ENCODE measurements at places on chromosomes 2 and 18. TPM values are rescaled to one million over a fixed set of nuclear protein-coding genes. Genes with fewer than 3 reads are reported as not detected.
A peak's percentile ranks its signal among the peaks of the same experiment; 100 is the strongest.

- DNase-seq, result no peak
Observed at GRCh38 chr2:240397924-240398645, 37.4 kb upstream of the GPC1 start.

DNA sequence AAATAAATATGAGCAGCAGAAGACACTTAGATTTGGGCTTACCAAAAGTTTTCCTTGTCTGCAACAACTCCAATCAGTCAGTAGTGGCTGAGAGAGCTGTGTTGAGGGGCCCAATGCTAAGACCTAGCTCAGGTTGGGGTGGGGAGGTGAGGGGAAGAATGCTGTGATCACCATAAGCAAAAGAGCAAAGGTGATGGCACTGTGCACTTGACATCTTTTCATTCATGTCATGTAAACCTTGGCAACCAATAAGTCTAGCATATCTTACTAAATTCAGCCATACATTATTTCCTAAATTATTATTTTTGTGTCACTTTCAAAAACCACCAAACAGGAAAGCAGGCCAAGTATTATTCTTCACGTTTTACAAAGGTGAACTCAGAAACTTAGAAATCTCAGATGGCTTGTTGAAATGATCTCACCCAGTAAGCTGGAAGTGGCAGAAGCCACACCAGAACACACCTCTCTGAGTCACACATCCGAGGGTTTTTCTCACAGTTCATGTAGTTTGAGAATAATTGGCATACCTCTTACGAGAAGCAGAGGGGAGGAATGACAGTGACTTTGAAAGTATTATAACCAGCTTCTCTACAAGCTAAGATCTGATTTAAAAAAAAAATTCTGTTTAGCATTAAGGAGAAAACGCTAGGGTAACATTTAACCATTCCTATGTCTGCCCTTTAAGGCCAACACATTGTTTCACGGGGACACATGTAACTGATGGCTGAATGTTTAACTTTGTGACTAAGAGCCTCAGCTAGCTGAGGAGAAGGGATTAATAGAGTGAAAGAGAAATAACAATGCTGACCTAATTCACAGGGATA lies 43.3 kb upstream of the SETBP1 start:
- DNase-seq, result peak; percentile 67

GRCh38 chr18:6249170-6249569 lies 165.5 kb downstream of the L3MBTL4 start:
- DNase-seq, result no peak

DNA sequence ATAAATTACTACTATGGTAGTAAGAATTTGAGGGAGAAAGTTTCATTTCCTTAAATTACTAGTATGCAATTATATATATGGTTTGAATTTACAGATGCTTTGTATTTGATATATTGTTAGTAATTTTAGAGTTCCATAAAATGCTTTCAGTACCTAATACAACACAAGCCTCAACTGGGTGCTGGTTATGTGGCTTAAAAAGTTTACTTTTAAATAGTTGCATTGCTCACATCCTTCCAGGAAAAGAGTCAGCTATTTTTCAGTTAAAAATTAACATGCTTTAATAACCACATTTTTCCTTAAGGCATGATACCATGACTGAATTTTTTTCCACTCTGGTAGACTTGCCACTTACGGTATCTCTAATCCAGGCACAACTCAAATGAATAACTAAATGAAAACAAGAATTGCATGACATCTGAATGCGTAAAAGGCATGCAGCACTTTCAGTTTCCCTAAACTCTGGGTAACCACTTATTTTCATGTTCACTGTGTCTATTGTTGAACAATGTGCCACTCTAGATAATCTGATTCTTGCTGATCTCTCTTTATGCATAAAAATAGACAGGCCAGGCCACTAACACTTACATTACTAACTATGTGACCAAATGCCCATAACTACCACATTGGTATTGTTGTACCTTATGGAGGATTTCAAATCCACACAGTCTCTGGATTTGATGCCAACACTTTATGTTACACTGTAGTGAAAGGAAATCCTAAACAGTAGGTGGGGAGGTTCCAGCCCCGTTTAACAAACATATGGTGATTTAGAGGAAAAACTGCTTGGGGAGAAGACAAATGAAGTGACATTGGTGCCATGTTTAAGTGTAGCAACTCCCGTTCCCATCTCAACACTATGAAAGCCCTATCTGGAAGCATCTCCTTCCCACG lies 35.5 kb upstream of the SLC35F5 start:
- peak; percentile 7 for DNase-seq

DNA sequence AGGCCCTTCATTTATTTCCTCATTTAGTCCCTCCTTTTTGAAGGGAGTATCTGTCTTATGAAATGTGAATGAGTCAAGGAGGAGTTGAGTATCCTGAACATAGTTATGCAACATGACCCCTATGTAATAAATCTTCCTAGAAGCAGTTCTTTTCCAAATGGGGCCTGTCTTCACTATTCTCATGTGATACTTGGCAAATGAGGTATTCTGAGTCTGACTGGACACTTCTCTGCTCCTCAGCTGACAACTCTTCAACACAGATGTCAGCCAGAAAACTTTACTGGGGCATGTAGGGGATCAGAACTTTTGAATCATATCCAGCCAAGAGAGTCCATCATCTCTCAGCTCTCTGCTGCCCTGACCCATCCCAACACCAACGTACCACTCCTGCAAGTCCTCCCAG lies 291.6 kb downstream of the ZNF385B start:
- DNase-seq, result no peak

- peak; percentile 72 for DNase-seq
Observed at GRCh38 chr2:2641541-2642410, 310.7 kb upstream of the MYT1L start.

- DNase-seq, result no peak
Observed at GRCh38 chr2:139366681-139367080, 586.5 kb upstream of the NXPH2 start.

GRCh38 chr2:223222397-223222796 lies 170.4 kb downstream of the KCNE4 start:
- DNase-seq, result peak; percentile 51

DNA sequence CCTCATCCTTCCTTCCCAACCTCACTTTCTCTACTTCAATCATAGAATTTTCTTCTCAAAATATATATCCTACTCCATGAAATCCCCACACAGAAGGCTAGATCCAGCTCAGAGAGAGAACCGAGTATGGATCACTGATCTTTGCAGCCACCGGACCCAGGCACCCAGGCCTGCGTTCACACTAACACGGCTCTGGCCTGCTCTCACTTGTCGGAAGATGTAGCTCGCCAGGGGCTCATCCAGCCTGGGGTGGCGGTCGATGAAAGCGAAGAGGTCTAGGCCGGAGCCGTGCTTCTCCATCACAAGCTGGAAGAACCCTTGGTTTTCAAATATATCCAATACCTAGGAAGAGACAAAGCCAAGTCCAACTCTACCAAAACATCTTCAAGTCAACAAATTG lies 12.7 kb upstream of the MTERF4 start:
- DNase-seq, result no peak

GRCh38 chr18:74862094-74862493 lies 264.4 kb downstream of the ZNF407 start:
- no peak for DNase-seq

DNA sequence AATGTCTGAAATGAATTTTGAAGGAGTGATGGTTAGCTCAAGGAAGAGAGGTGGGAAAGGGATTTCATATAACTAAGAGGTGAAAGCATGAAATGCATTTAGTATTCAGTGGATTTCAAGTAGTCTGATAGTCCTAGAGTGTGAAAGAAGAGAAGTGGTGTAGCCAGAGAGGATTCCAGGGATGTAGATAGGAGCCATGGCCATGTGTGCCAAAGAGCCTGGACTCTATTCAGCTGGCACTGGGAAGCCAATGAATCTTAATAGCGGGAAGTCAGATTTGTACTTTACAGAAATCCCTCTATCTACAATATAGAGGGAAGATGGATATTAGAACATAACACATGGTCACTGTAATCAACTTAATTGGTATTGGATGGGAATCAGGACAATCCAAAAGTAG lies 8.3 kb upstream of the BOLL start:
- no peak for DNase-seq

- no peak for DNase-seq
Observed at GRCh38 chr2:202203348-202203747, 35.0 kb downstream of the SUMO1 start.

- DNase-seq, result peak; percentile 14
Observed at GRCh38 chr2:150387586-150388288, 99.7 kb downstream of the RND3 start.

GRCh38 chr18:48154828-48155227 lies 224.4 kb upstream of the SMAD2 start:
- DNase-seq, result no peak

GRCh38 chr2:224847961-224848850 lies 132.0 kb upstream of the CCDC195 start:
- peak; percentile 89 for DNase-seq

GRCh38 chr2:167929484-167929883 lies 317.9 kb downstream of the STK39 start:
- no peak for DNase-seq

DNA sequence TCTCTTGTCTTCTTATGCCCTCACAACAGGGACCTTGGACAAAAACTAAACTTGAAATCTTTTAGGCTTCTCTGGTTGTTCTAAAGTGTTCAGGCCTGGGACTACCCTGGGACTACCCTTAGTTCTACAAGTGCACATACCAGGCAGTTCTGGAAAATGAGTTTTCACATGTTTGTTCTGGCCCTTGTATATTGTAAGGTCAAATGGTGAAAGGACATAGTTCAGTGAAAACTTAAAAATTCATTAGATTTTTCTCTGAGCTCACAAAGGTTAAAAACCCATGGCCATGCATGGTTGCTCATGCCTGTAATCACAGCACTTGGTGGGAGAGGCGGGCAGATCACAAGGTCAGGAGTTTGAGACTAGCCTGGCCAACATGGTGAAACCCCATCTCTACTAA lies 875.5 kb upstream of the FAM98A start:
- DNase-seq, result no peak

The REG3G gene
- not detected for total RNA-seq

The ADAM23 gene
- 1.1 TPM for total RNA-seq

The CCDC121 gene
- total RNA-seq, result 0.74 TPM

The CFAP53 gene
- total RNA-seq, result 4.3 TPM

The TMEM178A gene
- 1.3 TPM for total RNA-seq

The IL1F10 gene
- not detected for total RNA-seq

The NMUR1 gene
- 0.09 TPM for total RNA-seq

Measured in Daoy (cell line).